ENCODE measurements at places on chromosomes 5 and 9.

DNA sequence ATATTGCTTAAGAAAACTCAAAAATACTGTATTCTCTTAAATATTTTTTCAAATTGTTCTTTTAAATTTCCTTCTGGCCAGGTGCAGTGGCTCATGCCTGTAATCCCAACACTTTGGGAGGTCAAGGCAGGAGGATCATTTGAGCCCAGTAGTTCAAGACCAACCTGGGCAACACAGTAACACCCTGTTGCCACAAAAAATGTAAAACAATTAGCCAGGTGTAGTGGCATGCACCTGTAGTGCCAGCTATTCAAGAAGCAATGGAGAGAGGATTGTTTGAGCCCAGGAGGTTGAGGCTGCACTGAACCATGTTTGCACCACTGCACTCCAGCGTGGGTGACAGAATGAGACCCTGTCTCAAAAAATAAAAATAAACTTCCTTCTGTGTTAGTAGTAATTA, 94.3 kb downstream of the STRBP start:
- DNase-seq = no peak

- no peak for DNase-seq
Measured at GRCh38 chr5:128487041-128487440, 51.0 kb downstream of the FBN2 start.

DNA sequence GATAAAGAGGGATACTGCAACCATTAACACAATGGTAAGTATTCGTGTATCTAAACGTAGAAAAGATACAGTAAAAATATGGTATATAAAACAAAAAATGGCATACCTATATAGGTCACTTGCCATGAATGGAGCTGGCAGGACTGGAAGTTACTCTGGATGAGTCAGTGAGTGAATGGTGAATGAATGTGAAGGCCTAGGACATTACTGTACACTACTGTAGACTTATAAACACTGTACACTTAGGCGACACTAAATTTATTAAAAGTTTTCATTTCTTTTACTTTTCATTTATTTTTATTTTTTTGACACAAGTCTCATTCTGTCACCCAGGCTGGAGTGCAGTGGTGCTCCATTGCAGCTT, 14.1 kb downstream of the TDRD7 start:
- no peak for DNase-seq

DNA sequence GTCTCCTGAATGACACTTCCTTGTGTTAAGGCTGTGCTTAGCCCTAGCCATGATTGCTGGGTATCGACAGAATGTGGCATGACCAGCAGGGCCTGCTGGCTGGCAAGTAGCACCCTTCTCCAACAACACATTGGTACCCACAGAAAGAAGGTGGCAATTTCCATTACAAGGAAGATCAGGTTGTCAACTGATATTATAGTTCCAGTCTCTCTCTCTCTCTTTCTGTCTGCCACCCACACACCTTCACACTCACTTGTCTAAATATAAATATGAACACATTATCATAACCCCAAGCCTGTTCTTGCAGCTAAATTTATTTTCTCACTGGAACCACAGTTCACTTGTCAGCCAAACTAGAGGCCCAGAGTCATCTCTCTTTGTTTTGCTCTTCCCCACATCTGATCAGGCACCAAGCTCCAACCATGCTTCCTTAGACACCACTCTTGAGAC, 408.1 kb upstream of the PIK3R1 start:
- no peak for DNase-seq

DNA sequence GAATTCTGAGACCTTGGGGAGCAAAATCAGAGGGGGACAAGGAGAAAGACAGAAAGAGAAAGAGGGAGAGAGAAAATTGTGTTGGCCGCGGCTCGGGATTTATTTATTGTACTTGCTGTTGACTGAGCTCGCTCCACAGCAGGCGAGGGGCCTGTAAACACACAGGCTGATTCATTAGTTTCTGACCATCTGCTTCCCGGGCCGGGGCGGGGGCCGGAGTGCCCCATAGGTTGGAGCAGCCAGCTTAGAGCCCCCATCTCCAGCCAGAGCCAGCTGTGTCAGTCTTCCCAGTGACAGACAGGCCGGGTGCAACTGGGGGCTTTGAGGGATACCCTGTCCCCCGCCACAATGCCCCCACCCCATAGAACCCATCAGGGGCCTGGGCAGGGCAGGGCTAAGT, 30.9 kb downstream of the NTNG2 start:
- DNase-seq = no peak

DNA sequence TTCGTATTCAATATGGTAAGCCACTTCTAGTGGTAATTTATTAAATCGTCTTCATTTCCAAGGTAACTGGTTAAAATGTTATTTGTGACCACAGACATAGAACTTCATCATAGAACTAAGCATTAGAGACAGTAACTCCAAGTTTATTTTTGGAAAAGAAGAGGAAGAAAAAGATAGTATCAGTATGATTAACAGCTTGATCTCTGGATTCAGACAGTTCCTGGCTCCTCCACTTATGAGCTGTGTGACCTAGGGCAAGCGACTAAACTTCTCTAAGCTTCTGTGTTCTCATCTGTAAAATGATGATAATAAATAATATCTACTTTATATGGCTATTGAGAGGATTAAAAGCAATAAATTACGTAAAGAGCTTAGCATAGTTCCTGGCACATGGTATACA, 29.8 kb upstream of the TNPO1 start:
- DNase-seq = no peak

GRCh38 chr5:156835905-156836304, 14.2 kb upstream of the PPP1R2B start:
- DNase-seq = no peak

- DNase-seq = no peak
Measured at GRCh38 chr5:76999451-76999850, 30.8 kb upstream of the AGGF1 start.

DNA sequence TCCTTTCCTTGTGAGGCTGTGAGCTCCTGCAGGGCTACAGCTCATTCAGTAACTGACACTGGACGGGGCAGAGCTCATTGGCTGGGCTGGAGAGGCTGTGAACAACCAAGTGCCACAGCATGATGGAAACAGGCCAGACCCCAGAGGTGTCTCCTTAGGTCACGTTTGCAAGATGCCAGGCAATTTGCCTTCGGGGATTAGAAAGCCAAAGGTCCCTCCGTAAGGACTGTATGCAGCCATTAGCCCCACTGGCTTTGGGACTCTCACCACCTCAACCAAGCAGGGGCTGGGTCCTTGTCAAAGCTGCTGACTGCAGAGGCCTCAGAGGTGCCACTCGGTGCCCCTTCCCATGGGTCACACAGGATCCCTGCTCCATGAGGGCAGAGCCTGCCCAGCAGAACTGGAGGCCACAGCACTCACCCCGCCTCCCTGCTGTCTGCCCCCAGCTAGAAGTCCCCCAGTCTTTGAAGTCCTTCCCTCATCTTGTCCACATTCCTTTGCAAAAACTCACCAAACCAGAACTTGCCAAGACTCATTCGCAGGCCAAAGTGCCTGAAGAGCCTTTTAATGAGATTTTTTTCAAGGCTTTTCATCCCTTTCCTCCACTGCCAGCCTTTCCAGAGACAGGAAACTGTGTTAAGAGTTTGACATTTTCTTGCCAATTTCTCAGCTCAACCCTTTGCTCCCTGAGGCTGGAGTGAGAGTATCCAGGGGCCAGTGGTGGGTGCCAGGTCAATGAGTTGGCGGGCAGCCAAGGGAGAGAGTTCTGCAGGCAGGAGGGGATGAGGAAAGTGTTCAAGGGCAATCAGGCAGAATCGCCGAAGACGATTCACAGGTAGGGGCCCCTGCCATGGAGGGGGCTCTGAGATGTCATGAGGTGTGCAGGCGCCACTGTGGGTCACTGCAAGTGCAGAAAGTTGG, 39.7 kb upstream of the SLC25A51 start:
- no peak for DNase-seq

- DNase-seq = no peak
Measured at GRCh38 chr9:89880721-89881120, 275.9 kb downstream of the GADD45G start.

GRCh38 chr9:127084076-127085039, 38.1 kb downstream of the ANGPTL2 start:
- DNase-seq = no peak

- DNase-seq = no peak
Measured at GRCh38 chr5:111556501-111556900, 44.2 kb upstream of the STARD4 start.

DNA sequence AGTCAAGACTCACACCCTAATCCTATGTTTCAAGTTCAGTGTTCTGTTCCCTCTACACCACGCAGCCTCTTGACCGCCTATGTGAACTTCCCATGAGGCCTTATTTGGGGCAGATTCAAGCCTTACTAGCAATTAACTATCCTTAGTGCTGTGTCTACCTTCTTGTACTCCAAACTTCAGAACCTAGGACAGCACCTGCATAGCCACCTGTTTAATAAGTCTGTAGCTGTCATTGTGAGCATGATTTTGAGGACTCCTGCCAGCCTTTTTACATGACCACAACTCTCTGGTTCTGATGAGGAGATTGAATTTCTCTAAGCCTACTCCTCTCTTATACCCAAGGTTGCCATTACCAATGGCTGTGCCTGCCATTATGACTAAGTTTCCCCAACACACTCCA, 50.8 kb upstream of the PCSK1 start:
- no peak for DNase-seq

GRCh38 chr9:109331353-109331752, 10.5 kb upstream of the EPB41L4B start:
- no peak for DNase-seq

DNA sequence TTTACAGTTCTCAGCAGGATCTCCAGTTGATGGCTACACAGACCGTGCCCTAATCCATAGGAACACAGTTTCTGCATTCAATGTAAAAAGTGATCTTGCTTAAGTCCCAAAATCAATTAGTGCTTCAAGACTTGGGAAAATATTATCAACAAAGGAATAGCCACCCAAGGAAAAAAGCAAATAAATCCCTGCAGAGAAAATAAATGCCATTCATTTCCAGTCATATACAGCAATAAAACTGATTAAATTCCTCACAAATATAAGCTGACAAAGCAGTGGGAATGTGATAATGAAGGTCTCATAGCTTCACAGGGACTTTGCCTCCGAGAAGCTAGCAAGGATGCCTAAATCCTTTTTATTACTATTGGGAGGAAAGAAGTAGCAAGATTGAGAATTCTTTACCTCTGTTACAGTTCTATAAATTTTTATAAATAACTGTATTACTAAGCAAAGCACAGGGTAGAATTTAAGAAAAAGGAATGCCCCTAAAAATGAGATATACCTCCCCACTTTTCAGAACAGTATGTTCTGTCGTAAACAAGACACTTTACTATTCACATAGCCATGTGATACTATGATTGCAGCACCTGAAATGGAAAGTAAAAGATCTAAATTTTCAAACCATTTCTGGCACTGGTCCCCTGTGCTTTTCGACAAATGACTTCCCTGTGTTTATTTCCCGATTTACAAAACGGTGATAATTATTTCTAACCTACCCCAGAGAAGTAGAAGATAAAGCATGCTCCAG, 59.8 kb downstream of the ARSB start:
- DNase-seq = no peak

DNA sequence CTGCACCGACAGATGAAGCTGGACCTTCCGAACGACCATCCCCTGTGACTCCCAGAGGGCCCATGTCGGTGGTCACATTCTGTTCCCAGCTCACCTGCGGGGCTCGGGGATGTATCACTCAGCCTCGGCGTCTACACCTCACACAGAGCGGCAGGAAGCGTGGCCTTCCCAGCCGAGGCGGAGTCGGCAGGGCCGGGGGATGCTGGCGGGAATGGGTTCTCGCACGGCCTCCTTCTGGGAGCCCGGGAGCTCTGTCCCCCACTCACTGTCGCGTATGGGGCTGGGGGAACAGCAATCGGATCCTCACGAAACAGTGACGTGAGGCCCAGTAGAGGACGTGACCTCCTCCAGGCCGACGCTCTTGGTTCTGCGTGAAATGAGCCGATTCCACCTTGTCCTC, 20.4 kb downstream of the NACC2 start:
- DNase-seq = no peak

DNA sequence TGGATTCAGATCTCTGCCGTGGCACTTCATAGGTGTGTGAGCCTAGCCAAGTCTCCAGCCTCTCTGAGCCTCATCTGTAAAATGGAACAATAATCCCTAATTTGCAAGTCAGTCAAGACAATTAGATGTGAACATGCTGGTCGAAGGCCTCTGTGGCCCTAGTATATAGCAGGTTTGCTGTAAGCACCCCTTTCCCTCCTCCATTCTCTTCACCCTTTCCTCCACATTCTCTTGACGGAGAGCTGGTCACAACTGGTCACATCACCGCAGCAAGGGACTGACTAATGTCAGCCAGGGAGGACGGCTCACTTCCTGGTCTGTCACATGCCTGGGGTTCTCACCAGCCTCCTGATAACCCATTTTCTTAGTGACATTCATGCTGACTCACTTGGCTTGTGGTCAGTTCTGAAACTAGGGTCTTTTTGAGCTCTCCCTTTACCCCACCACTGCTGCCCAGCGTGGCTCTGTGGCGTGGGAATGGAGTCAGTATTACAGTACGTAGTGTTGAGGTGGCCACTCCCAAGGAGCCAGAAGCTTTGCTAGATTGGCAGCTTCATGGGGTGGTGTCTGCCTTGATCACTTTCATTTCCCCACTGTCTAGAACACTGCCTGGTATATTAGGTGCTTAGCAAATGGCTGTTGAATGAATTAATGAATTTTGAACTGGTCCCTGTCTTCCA, 47.8 kb downstream of the ERGIC1 start:
- no peak for DNase-seq

GRCh38 chr9:5596173-5596572, 32.7 kb upstream of the RIC1 start:
- DNase-seq = no peak

All from stimulated activated naive CD4-positive, alpha-beta T cell (primary cell).